ENCODE measurements at places on chromosomes 3 and 15.

DNA sequence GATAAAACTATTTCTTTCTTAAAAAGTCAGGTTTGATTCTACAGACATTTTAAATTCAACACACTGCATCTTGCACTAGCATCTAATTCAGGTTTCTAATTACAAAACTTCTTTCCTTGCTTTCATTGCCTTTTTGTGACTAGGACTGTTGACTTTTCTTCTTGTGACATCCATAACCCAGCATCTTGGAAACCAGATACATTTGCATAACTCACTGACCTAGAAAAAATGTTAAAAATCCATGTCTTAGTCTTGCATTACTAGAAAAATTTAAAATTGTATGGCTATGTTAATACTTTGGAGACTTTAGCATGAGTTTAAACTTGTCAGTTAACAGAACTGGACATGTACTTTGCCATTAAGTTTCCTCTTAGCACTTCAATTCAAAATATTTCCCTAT lies 72.7 kb downstream of the DTWD1 start:
- no peak for DNase-seq

GRCh38 chr3:50630877-50631276 lies 13.9 kb downstream of the MAPKAPK3 start:
- no peak for DNase-seq

GRCh38 chr3:107858876-107859275 lies 232.0 kb downstream of the CD47 start:
- DNase-seq, result no peak

GRCh38 chr15:71788646-71789579 lies 21.4 kb upstream of the NR2E3 start:
- no peak for DNase-seq

- DNase-seq, result no peak
Observed at GRCh38 chr15:43920815-43921214, 94.0 kb downstream of the WDR76 start.

All from Kasumi-1 (cell line).